ENCODE measurements at places on chromosomes 2 and 18.
A peak's percentile ranks its signal among the peaks of the same experiment; 100 is the strongest.

DNA sequence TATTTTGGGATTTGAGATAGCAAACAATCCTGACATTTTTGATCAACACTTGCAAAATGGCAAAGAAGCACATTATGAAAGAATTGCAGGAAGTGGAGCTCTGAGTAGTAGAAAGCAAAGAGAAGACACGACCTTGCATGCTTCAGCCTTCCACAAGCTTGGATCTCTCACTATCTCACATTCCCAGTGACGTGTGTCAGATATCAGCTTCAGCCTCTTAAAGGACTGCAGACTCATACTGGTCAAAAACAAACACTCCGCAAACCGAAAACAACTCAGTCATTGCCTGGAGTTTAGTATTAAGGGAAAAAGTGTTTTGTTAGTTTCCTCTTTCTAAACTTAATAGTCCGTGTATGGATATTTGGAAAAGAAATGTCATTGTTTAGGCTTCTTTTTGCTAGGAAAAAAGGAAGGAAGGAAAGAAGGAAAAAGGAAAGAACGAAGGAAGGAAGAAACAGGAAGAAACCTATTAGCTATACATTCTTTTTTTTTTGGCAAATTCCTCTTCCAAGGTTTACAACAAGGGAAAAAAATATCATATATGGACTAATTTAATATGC is 32.6 kb upstream of the SLC40A1 start:
- DNase-seq: no peak

DNA sequence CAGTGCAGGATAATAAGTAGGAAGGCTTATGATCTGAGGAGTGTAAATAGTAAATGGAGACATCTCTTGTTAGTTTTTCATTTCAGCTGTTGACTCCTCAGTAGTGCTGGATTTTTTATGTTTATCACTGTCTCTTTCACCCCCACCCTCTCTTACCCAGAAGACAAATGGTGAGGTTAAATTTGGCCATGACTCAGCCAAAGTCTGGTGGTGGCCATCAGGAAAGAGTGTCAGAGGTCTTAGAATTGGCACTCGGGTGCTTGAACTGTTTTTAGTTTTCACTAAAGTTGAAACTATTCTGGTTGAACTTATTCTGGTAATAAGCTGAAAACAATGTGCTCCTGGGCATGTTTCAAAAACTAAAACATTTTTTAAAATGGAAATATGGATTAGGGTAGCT is 123.3 kb downstream of the FHOD3 start:
- no peak for DNase-seq

DNA sequence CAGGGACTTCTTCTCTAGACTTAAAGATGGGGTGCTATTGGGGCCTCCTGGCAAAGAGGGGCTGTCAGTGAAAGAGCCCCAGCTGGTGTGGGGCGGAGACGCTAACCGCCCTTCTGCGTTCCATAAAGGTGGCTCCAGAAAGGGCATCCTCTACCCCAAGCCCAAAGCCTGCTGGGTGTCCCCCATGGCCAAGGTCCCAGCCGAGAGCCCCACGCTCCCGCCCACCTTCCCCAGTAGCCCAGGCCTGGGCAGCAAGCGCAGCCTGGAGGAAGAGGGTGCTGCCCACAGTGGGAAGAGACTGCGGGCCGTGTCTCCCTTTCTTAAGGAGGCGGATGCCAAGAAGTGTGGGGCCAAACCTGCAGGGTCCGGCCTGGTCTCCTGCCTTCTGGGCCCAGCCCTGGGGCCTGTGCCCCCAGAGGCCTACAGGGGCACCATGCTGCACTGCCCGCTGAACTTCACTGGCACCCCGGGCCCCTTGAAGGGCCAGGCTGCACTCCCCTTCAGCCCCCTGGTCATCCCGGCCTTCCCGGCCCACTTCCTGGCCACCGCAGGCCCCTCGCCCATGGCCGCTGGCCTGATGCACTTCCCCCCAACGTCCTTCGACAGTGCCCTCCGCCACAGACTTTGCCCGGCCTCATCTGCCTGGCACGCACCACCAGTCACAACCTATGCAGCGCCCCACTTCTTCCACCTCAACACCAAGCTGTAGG is 15.2 kb downstream of the ARID5A start:
- DNase-seq: no peak

DNA sequence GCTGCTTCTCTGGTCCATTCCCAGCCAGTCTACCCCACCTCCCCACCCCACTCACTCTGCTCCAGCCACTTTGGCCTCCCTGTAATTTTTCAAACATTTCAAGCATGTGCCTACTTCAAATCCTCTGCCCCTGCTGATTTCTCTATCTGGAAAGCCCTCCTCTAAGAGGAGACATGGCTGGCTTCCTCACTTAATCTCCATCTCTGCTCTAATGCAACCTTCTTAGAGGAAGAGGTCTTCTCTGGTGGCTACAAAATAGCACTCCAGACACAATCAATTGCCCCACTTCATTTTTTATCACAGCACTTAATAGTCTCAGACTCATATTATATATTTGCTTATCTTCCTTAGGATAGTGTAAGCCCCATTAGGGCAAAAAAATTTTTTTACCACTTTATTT is 161.1 kb upstream of the SLC39A10 start:
- DNase-seq: no peak

- DNase-seq: no peak
These were observed 88.8 kb downstream of the STK39 start for GRCh38 chr2:168158586-168158985.

DNA sequence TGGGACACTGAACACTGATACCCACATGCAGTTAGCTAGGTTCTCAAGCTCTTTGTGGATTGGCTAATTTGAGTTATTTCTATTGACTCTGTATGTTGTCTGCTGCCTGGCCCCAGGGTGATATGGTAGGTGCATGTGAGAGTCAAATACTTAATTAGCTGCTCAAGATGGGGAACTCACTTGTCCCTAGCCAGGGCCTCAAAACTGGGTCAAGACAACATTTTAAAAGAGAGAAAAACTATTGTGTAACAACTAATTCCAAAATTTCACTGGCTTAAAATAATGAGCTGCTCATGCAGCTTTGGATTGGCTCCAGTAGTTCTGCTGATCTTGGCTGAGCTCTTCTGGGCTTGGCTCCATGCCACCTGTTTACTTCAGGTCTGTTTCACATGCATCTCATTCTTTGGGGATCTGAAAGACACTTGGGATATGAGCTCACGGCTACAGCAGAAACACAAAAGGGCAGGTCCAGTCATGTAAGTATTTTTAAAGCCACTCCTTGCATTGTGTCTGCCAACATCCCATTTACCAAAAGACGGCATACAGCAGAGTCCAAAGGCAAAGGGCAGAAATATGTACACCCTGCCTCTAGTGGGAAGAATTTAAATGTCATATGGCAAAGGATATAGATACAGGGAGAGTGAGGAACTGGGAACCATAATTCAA is 716.8 kb downstream of the SUCLG1 start:
- DNase-seq: no peak

- DNase-seq: no peak
These were observed 44.0 kb downstream of the CYP26B1 start for GRCh38 chr2:72103690-72104089.

GRCh38 chr2:20416723-20417122 is 30.2 kb upstream of the RHOB start:
- DNase-seq: no peak

DNA sequence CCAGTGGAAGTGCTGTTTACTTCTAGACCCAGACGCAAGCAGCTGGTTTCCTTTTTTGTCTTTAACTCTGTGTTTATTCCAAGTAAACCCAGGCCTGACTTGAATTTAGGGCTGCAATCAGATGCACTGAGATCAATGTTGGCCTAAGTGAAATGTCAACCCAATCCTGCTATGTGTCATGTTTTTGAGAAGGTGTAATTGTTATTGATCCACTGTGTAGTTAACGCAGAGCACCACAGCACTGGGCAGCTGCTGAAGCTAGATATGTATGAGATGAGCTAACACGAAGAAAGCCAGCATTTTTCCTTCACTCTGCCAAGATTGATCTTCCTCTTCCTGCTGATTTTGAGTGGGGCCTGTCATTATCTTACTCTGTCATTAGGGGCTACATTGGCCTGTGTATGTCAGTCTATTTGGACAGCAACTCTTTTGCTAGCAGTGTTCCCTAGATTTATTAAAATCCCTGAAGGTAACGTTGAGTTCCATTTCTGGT is 18.9 kb upstream of the DLX1 start:
- DNase-seq: no peak

- no peak for DNase-seq
These were observed 88.7 kb upstream of the ATL2 start for GRCh38 chr2:38465789-38466127.

GRCh38 chr2:187769437-187769836 is 215.2 kb upstream of the TFPI start:
- no peak for DNase-seq

GRCh38 chr2:21407851-21408250 is 284.1 kb downstream of the TDRD15 start:
- DNase-seq: no peak

- no peak for DNase-seq
These were observed 139.0 kb upstream of the CWC22 start for GRCh38 chr2:180146114-180146513.

- no peak for DNase-seq
These were observed 600.7 kb upstream of the ID2 start for GRCh38 chr2:8081130-8081529.

DNA sequence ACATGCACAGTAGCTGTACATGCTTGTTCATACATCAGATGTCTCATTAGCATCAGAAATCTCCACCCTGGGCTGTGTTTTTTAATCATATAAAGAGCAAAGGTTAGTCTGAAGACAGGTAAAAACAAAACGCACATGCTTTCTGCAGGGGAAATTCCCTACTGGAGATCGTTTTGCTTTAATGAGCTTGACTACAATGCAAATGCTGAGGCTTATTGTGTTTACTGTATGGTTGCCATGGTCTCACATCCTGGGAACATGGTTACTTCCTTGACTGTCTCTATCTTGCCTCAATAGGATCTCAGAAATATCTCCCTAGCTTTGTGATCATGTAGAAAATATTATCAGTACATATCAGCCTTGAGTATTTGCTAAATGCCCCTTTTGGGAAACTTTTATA is 336.5 kb upstream of the TFPI start:
- DNase-seq: no peak

- no peak for DNase-seq
These were observed 9.2 kb upstream of the SELENOI start for GRCh38 chr2:26336719-26337118.

DNA sequence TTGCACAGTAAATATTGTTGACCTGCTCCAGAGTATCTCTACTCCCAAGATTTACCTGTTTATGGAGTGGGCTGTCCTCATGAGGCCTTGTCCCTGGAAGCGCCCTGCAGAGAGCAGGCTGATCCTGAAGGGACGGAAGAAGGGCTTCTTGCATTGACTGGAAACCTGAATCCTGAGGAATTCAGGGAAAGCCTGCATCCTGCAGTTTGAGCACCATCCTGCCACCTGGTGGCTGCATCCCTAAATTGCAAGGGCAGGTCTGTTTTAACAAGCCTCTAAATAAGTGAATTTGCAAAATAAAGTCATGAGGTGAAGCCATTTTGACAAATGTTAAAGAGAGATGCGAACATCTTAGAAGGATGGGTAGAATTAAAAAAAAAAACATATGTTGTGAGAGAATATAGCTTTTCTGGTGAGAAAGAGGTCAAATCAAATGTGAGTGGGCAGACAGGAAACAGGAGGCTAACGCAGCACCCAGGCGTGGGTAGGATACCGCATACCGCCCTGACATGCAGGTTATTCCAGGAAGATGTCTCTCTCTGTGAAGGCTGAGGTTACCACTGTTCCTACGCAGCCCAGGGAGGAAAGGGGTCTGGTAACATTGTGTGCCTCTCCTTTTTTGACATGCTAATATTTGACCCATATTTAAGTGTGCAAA is 754.9 kb downstream of the RNF144A start:
- DNase-seq: peak; percentile 28

GRCh38 chr2:150491943-150492342 is 4.5 kb upstream of the RND3 start:
- no peak for DNase-seq

DNA sequence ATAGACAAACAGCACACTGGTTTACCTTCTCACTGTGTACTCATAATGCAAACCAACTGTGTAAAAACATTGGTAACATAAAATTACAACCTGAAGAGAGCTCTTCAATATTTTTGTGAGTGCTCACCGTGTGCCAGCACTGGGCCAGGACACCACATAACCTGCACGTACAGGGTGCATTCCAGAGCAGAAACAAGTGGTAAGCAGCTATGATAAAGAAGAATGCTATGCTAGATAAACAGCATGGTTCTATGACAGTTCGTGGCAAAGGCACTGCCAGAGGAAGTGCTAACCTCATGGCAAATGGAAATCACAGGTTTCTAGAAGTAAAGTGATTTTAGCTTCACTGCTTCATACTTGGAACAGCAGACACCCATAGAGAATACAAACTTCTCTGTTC is 343.5 kb downstream of the MTX2 start:
- DNase-seq: no peak

- DNase-seq: no peak
These were observed 37.0 kb upstream of the PKDCC start for GRCh38 chr2:42010743-42011298.

DNA sequence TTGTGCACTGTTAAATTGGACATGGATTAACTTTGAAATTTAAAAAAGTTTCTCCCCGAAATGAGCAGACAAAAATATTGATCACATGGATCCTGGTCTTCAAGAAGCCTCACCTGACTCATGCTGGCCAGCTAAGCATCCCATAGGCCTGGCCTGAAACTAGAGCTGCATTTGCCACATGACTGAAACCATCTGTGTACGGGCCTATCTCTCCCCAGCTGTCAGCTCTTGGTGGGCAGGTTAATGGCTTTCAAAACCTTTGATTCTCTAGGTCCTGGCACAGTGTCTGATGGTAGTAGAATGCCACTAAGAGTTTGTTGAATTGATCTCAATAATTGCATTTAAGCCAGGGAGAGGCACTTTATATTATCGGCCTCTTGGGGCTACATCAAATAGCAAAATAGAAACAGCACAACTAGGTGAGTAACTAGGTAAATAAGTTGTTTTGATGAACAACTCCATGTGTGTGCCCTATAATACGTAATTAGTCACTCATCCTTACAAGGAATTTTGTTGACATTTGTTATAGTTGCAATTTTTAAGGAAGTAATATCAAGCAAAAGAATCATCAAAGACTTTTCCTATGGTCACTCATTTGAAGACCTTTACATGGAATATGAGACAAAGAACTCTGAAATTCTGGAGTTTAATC is 251.1 kb downstream of the SP3 start:
- DNase-seq: no peak

- no peak for DNase-seq
These were observed 115.6 kb upstream of the RMDN2 start for GRCh38 chr2:37809525-37809924.

DNA sequence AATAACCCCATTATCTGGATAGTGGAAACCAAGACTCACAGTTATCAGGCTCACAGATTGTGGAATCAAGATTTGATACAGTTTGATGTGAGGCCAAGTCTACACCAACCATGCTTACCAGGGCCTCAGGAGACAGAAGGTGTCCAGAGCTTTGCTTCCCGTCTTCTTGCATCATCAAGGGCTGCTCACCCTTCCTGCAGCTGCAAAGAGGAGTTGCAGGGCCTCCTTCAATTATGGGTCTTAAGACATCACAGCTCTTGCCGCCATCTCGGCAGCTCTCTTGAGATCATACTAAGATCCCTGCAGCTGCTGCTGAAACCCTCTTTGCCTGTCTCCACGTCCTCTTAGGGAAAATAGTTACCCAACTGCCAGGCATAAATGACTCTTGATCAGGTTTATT is 176.0 kb downstream of the MGAT5 start:
- no peak for DNase-seq

Measured in activated T-cell treated with anti-CD3 and anti-CD28 coated beads for 1 hour (primary cell).